Stimulated activated CD4-positive, alpha-beta T cell treated with anti-CD3 and anti-CD28 coated beads, Interleukin-15, amount 100 ng/mL, for 1 hour (primary cell): ENCODE measurements at places on chromosomes 7 and 10.

- DNase-seq = no peak
Observed at GRCh38 chr7:46512891-46513413, 591.9 kb upstream of the IGFBP3 start.

GRCh38 chr7:28067171-28067570, 113.4 kb downstream of the JAZF1 start:
- no peak for DNase-seq

- DNase-seq = no peak
Observed at GRCh38 chr10:120262857-120263547, 194.0 kb upstream of the PLPP4 start.

GRCh38 chr7:99619571-99620130, 2.9 kb downstream of the ZSCAN25 start:
- no peak for DNase-seq

DNA sequence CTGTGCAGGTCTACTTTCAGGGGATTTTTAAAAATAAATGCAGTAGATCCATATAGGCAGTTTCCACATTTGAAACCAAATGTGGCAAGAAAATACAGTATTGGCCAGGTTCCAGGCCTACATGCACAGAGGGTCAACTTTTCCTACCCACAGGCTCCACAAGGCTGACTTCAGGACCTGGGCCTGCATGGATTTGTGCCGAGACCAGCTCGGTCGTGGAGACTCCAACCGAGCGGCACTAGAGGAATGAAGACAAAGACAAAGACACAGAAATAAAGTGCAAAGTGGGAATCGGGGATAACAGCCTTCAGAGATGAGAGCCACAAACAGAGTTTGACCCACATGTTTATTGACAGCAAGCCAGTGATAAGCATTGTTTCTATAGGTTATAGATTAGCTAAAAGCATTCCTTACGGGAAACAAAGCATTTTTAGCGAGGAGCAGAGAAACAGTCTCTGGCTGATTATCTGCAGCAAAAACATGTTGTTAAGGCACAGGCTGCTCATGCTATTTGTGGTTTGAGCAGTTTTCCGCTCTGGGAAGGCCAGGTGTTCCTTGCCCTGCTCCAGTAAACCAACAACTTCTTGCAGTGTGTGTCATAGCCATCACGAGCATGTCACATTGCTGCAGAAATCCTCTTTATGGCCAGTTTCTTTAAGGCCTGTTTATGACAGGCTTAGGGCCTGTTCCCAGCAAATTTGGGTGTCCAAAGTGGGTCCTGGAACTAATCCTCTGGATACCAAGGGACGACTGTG, 52.6 kb downstream of the ZNF37A start:
- DNase-seq = no peak

- no peak for DNase-seq
Observed at GRCh38 chr10:99172950-99173349, 62.7 kb downstream of the HPSE2 start.

DNA sequence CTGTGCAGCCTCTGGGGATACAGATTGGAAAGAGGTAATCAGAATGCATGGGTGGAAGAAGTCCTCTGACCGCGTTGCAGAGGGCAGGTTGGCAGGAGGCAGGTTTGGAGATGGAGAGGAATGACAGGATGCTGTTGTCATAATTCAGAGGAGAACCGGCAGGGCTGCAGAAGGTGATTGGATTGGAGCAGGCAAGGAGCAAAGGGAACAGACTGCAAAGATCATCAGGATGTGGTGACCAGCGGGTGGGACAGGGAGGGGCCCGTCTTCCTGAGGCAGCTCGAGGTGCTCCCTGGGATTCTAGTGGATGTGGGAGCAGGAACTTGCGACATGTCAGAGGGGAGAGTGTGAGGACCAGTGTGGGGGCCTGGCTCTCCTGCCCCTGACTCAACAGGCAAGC, 78.5 kb upstream of the PPIF start:
- no peak for DNase-seq

- DNase-seq = no peak
Observed at GRCh38 chr10:120460186-120460585, 3.2 kb downstream of the PLPP4 start.

GRCh38 chr7:57415730-57416129, 34.2 kb upstream of the ZNF716 start:
- no peak for DNase-seq

- no peak for DNase-seq
Observed at GRCh38 chr7:66732439-66732838, 8.1 kb upstream of the RABGEF1 start.

GRCh38 chr10:99369126-99369525, 40.0 kb downstream of the CNNM1 start:
- DNase-seq = no peak

- DNase-seq = no peak
Observed at GRCh38 chr7:131327049-131327625, 539 bp upstream of the MKLN1 start.

GRCh38 chr10:80144696-80145131, 12.2 kb downstream of the PLAC9 start:
- no peak for DNase-seq

- no peak for DNase-seq
Observed at GRCh38 chr7:29401769-29402168, 161.9 kb upstream of the PRR15 start.

GRCh38 chr7:26646336-26647048, 217.9 kb downstream of the SKAP2 start:
- no peak for DNase-seq
